ENCODE measurements at places on chromosomes 5 and 9.

DNA sequence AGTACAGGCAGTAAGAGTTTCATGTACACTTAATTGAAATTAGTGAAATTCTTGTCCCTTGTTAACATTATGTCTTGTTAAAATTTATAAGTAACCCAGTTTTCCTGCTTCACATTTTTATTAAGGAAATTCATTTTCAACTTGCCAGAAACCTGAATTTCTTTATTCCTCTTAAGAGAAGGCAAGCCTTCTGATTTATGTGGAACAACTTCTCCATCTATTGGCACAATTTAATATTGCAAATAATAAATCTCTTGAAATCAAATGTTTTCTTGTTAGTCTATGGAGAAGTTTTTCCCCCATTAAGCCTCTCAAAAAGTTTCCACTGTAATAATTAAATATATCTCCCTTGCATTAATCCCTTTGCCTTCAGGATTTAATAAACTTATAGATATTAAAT, 33.8 kb upstream of the ACO1 start:
- no peak for DNase-seq

GRCh38 chr5:112159435-112159834, 259.6 kb downstream of the EPB41L4A start:
- no peak for DNase-seq

DNA sequence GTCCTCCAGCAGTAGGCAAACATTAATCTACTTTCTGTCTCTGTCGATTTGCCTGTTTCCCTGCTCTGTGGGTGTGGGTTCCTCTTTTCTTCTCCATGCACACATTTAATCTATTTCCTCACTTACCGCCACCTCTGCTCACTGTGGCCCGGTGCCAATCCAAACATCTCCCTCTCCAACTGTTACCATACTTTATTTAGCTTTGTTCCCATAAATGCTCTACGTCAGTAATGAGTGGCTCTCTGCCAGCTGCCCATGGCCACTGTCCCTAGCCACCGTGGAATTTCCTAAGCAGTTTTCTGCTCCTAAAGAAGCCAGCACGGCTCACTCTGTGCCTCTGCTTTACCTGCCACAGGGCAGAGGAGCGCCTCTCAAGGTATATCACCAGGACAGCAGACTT, 19.5 kb upstream of the GOLPH3 start:
- no peak for DNase-seq

DNA sequence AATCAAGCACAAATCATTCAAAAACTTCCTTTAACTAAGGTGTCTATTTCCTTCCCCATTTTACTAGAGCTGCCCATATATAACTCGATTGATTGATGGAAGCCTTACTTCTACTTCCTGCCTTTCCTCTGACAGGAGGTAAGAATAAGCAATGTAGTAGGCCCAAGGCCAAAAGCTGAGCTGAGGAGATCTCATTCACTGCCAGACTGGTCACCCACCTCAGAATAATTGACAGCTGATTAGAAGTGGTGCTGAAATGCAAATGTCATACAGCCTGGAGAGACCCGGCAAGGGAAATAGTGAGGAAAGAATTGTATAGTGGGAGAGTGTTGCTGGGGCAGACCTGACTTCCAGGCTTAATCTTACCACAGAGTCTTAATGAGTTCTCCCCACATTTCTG, 239.9 kb downstream of the SAXO1 start:
- no peak for DNase-seq

DNA sequence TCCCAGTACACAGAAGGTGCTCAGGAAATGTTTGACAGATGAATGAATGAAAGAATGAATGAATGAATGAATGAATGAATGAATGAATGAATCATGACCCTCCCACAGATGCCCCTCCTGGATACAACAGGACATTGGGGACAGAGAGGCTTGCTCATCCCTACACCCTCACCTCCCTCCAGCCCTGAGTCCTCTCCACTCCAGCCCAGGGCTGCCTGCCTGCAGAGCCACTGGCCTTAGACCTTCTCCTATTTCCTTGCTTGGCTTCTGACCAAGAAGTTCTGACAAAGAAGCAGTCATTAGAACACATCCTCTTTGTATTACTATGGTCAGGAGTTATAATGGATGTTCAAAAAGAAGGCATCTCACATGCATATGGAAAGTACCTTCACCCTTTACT, 240.7 kb upstream of the DAPK1 start:
- no peak for DNase-seq

DNA sequence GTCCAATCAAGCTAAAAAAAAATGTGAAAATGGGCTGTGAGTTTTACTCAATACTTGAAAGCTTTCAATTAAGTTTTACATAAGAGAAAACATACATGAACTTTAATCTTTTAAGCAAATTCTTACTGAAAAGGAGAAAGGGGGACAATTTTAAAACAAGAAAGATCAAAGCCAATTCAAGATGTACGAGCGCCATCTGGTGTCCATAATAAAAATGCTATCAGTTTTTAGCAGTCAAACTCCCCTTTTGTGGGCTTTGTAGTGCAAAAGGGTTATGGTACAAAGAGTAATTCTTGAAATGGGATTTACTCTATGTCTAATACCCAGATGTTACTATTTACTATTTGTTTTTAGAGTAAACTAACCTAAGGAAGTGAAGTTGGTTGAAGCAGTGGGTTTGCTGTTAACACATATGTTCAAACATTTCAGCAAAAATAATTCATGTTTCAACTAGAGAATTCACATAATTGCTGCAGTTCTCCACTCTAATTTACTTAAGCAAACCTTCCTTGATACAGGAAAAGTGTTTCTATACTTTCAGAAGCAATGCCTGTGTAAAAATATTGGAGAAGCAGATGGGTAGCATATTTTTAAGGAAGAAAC, 228.2 kb upstream of the TYRP1 start:
- DNase-seq, result no peak

- no peak for DNase-seq
Observed at GRCh38 chr9:121556580-121556979, 56.9 kb upstream of the GGTA1 start.

- DNase-seq, result no peak
Observed at GRCh38 chr9:126081746-126082145, 244.9 kb upstream of the MVB12B start.

GRCh38 chr5:138622051-138622450, 46.9 kb upstream of the HSPA9 start:
- DNase-seq, result no peak

DNA sequence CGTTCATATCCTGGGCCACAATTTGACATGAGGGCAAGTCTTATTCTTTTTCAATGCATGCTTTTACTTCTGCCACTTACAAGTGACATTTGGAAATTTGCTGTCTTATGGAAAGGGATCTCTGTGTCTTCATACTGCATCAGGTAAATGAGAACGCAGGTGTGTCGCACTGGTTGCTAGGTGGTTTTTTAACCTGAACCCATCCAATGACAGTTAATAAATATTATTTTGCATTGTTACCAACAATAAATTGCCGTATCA, 1.1 kb downstream of the ADAMTS16 start:
- no peak for DNase-seq

DNA sequence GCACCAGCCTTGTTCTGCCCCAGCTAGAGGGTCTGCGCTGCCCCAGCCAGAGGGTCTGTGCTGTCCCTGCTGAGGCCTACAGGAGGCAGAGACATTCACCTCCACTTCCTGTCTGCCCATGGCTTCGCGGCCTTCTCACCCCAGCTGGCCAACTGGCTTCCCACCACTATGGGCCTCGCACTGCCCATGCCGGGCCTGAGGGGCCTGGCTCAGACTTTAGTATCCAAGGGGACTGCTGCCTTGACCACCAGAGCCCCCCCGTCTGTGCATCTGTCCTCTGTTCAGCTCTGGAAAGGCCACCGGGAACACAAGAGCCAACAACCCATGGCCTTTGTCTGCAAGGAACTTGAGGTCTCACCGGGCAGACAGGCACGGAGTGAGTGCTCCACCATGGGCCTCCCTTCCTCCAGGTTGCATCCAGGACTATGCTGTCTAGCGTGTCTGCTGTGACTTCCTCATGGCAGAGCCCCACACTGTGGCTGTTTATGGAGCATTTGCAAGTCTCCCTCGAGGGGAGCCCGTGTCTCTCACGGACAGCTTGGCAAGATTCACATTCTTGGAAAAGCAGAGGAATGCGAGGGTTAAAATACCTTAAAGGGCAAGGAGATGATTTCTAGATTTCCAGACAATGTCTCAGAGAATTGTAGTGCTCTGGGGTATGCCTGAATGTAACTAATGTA, 1.7 kb downstream of the DCANP1 start:
- no peak for DNase-seq

GRCh38 chr9:107070586-107070985, 207.6 kb downstream of the ZNF462 start:
- no peak for DNase-seq

GRCh38 chr5:159777049-159777660, 139.1 kb upstream of the ADRA1B start:
- no peak for DNase-seq

- DNase-seq, result no peak
Observed at GRCh38 chr5:96141749-96142148, 180.1 kb upstream of the ELL2 start.

- DNase-seq, result no peak
Observed at GRCh38 chr5:2239201-2239910, 356.6 kb upstream of the IRX4 start.

DNA sequence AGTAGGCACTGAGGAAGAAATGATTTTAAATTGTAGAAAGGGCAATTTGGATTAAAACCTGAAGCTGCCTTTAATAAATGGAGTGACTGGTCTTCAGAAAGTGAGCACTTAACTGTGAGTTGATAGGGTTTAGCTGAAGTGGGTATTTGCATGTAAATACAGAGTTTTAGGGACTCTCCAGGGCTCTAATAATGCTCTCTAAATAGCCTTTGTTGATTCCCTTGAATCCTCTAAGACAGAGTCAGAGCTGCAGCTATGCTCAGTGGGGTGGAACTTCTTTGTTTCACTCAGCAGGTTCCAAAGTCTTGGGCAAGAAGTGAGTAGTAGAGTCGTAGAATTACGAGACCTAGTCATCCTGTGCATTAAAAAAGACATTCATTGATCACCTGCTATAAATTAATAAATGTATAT, 21.4 kb downstream of the GLRA1 start:
- DNase-seq, result no peak

GRCh38 chr5:113548396-113548795, 34.9 kb downstream of the YTHDC2 start:
- no peak for DNase-seq

GRCh38 chr9:20209391-20210340, 412.6 kb downstream of the MLLT3 start:
- peak; percentile 73 for DNase-seq

- no peak for DNase-seq
Observed at GRCh38 chr5:81020478-81021167, 60.5 kb downstream of the RASGRF2 start.

DNA sequence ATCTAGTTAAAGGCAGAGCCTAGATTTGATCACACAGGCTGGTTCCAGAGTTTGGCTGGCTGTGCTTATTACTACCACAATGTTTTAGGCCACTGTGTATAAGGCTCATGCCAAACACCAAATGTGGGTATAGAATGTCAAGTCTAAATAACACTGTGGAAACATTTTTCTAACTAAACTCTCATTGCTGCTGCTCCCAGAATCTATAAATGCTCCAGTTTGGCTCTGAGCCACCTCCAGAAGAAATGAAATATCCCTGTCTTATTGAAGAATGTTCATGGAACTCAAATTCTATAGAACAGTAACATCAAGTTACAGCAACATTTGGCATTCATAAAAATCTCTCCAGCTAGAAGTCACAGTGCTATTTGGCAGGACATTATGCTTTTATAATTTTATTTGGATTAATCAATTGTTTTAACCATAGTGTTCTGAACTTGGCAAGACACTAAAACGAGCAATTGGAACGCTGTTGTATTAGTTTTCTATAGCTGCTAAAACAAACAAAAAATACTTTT, 178.1 kb upstream of the COX7C start:
- DNase-seq, result no peak

DNA sequence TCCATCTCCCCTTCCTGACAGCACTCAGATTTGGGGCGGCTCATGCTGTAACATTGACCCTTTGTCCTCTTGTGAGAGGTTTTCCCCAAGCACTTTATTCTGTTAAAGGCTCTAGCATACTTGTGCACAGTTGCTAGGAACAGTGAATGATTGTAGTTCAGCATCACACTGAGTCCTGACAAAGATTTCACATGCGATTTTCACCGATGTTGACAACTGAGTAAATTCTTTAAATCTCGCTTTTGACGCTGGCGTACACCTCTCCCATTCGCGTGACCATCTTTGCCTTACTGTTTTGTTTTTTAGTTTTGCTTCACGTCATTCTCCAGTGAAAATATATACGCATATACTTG, 780 bp downstream of the CDC37L1 start:
- no peak for DNase-seq

GRCh38 chr5:166926138-166926537, 1365.3 kb upstream of the WWC1 start:
- DNase-seq, result no peak

DNA sequence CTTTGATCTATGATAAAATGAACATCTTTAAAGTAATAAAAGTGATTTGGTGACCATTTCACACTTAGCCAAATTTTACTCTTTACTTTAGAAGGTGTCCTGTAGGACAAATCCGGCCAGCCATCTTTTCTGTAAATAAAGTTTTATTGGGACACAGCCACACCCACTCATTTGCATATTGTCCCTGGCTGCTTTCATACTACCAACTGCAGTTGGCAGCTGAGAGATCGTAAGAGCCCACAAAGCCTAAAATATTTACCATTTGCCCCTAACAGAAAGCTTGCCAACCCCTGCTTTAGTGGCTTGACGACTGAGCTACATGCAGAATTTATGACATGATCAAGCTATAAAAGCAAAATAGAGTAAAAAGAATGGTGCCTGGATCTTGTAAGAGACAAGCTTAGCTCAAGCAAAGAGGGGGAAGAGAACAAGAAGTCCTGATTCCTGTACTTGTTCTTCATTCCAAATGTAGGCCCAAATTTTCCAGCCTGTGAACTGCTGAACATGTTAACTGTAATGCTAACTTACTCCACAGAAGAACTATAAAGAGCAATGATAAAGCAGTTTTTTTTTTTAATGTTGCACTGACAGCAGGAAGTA, 7.4 kb upstream of the FBXO10 start:
- DNase-seq, result no peak

DNA sequence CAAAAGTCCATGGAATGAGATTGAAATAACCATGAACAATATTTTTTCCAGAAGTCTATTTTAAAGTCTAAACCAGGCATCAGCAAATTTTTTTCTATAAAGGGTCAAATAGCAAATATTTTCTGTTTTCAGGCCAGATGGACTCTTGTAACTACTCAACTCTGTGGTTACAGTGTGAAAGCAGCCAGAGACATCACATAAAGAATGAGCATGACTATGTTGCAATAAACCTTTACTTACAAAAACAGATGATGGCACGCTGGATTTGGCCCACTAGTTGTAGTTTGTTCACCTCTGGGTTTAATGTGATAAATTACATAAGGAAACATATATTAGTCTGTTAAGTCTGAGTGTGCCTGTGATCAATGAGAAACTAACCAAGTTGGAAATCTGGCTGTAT, 319.2 kb downstream of the TRPM3 start:
- no peak for DNase-seq

GRCh38 chr5:1405121-1405520, 40.1 kb downstream of the SLC6A3 start:
- no peak for DNase-seq
